Activated T-helper 1 cell treated with anti-CD3 and anti-CD28 coated beads, Interleukin-2, amount 50 U/mL, for 16 hours (primary cell): ENCODE measurements at places on chromosomes 6 and 20.

DNA sequence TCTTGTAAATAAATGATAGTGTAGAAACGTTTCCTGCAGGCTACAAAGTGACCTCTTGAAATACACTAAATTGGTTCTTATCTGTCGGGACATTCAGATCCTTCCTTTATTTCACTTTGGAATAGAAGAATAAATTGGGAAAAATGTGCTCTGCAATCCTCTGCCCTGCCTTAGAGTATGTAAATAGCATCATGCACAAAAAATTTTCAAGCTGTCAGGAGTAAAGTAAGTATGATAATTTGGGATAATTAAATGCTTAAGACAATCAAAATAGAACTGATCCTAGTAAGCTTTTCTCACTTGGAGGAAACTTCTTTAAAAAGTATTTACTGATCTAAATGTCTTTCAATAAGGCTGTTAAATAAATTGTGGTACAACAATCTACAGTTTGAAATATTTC, 3.1 kb upstream of the TPBG start:
- DNase-seq, result no peak

- no peak for DNase-seq
Measured at GRCh38 chr6:34370361-34370760, 22.1 kb downstream of the NUDT3 start.

DNA sequence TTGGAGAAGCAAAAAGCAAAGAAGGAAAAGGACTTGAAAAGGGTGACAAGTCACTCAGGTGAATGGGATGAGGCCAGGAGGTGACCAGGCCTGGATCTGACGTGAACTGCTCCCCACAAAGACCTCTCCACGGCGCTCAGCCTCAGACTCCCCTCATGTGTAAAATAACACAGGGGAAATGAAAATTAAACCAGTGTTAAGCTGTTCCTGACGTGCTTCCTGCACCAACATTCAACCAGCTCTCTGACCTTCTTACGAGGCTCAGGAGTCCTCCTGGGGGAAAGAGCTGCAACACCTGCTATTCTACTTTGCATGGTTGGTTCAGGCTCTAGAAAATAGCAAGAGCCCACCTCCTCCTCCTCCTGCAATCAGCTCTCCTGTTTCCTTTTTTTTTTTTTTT, 256.7 kb downstream of the ATXN1 start:
- no peak for DNase-seq

- no peak for DNase-seq
Measured at GRCh38 chr6:139490482-139490881, 116.0 kb upstream of the CITED2 start.

- no peak for DNase-seq
Measured at GRCh38 chr6:137226697-137227096, 7.5 kb upstream of the IFNGR1 start.

GRCh38 chr6:130136798-130137197, 86.0 kb downstream of the SAMD3 start:
- DNase-seq, result no peak

GRCh38 chr6:117595099-117595923, 7.0 kb downstream of the GOPC start:
- no peak for DNase-seq

- no peak for DNase-seq
Measured at GRCh38 chr6:6626187-6626586, 37.7 kb downstream of the LY86 start.
